ENCODE measurements at places on chromosomes 13 and 19.

- no peak for DNase-seq
Measured at GRCh38 chr19:4185413-4186086, 3.1 kb downstream of the ANKRD24 start.

GRCh38 chr19:14320253-14320652 lies 61.0 kb upstream of the ADGRE5 start:
- no peak for DNase-seq

DNA sequence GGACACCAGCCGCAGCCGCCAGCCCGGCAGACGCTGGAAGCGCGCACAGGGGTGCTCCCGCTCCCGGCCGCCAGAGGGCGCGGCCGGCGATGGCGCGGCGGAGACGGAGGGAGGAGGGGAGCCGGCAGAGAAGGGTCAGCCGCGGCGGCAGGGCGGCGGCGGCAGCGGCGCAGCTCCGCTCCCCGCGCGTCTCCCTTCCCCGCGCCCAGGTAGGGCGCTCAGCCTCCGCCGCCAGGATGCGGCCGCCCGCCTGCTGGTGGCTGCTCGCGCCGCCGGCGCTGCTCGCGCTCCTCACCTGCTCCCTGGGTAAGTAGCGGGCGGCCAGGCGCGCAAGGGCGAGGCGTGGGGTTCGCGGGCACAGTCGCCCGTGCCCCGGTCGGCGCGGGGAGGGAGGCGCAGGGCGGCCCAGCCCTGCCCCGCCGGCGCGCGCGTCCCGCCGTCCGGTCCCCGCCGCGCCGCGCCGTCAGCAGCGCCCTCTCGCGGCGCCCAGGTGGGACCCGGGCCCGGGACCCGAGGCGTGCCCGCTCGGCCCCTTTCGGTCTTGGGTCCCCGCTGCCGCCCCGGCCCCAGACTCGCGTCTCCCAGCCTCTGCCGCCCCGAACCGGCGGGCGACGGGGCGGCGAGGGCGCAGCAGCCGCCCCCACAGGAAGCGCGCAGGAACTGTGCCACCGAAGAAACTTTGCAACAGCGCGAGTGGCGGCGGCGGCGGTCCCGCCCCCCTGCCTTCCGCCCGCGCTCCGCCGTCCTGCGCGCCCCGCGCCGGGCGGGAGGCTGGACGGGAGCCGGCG lies at the start of gene B3GLCT:
Gene B3GLCT, plus strand, starts transcription at position 127 of the 788 bp plus-strand sequence. Its CDS starts 110 bp downstream, at position 237.
- peak; percentile 89 for DNase-seq

GRCh38 chr19:15556634-15557181 lies 48.4 kb downstream of the CYP4F22 start:
- no peak for DNase-seq

GRCh38 chr13:71858647-71859046 lies 8.4 kb downstream of the DACH1 start:
- no peak for DNase-seq

DNA sequence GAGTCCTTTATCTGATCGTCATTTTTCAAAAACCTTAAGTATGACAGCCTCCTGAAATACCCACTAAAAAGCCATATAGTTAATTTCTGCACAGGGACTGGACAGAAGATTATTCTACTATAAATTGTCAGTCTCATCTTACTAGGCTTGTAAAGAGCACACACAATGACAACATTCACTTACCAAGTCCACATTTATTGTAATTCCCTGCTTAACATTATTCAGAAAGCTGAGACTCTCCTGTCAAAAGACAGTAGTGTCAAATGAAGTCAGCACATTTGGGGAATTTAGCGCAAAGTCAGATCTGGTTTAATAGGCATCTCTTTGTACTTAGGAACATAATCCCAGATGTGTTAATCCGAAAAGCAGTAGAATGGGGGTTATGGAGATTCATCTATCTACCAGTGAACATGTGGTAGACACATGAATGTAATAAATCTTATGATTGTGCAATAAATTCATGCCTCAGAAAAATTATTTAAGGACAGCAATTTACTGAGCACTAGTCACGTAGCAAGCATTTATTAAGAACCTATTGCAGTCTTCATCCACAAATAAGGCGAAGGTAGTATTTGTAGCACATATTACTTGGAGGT lies 224.6 kb upstream of the GPC6 start:
- DNase-seq = no peak

- DNase-seq = no peak
Measured at GRCh38 chr13:69955271-69955670, 152.4 kb upstream of the ATXN8OS start.

DNA sequence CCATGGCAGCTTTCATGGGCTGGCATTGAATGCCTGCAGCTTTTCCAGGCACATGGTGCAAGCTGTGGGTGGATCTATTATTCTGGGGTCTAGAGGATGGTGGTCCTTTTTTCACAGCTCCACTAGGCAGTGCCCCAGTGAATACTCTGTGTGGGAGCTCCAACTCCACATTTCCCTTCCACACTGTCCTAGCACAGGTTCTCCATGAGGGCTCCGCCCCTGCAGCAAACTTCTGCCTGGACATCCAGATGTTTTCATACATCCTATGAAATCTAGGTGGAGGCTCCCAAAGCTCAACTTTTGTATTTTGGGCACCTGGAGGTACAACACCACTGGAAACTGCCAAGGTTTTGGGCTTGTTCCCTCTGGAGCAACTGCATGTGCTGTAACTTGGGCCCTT lies 450.6 kb downstream of the LMO7 start:
- DNase-seq = no peak

DNA sequence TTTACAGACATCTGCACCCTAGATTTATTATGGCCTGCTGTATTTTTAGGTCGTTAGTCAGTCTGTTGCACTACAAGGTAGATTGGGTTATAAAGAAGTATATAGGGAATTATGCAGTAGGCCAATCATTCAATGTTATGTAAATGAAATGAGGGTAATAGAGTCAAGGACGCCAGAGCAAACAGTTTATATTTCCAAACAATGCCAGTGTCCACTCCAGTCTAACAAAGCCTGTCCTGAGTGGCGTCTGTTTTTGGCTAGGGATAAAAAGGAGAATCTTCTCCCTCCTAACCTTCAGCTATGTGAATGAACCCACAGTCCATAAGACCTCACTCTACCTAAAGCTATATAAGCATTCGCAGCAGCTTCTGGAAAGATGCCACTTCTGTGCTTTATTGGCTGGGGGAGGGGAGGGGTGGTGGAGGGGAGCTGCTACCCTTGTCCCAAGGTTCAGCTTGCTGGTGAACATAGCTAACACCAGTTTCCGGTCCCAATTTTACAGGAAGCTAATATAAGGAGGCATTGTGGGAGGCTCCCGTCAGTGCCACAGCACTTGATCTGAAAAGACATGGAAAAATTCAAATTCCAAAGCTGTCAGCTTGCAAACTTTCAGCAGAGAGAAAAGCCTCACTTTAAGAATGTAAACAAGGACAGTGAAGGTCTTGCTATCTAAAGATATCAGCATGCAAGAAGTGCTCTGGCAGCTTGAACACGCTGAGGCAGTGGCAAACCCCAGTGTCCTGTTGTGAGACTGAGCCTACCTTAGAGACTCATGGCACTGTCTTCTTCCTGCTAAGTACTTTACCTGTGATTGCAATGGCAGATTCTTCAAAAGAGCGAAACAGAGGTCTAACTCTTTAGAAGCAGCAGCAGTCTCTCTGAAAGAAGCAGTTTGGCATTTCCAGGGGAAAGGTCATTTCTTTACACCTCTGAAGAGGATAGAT lies 369.9 kb downstream of the PCDH9 start:
- DNase-seq = no peak

DNA sequence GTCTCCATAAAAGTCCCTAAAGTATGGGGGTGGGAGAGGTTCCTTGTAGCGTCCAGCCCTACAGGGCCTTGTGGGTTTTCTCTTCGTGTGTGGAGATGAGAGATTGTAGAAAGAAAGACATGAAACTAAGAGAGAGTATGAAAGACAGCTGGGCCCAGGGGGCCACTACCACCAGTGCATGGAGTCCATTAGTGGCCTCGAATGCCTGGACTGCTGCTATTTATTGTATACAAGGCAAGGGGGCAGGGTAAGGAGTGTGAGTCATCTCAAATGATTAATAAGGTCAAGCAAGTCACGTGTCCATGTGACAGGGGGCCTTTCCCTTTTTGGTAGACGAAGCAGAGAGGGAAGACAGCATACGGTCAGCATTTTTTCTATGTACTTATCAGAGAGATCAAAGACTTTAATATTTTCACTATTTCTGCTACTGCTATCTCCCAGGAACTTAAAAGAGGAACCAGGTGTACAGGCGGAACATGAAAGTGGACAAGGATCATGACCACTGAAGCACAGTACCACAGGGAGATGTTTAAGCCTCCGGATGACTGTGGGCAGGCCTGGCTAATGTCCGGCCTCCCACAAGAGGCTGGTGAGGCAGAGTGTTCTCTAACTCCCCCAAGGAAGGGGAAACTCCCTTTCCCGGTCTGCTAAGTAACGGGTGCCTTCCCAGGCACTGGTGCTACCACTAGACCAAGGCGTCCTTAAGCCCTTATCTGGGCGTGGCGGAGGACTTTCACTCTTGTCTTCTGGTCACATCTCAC lies 25.5 kb downstream of the FGF21 start:
- DNase-seq = no peak

DNA sequence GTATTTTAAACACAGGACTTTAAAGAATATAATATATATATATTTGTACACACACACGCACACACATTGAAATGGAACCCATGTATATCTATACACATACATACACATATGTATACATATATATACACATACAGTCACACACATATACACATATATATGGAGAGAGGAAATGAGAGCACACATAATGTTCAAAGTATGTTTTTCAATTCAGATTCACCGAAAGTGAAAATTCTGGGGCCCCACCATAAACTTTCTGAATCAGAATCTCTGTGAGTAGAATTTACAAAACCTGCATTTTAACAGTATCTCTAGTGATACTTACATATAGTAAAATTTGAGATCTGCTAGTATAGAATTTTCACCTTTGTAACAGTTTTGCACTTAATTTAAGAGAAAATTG lies 60.4 kb upstream of the OBI1 start:
- no peak for DNase-seq

DNA sequence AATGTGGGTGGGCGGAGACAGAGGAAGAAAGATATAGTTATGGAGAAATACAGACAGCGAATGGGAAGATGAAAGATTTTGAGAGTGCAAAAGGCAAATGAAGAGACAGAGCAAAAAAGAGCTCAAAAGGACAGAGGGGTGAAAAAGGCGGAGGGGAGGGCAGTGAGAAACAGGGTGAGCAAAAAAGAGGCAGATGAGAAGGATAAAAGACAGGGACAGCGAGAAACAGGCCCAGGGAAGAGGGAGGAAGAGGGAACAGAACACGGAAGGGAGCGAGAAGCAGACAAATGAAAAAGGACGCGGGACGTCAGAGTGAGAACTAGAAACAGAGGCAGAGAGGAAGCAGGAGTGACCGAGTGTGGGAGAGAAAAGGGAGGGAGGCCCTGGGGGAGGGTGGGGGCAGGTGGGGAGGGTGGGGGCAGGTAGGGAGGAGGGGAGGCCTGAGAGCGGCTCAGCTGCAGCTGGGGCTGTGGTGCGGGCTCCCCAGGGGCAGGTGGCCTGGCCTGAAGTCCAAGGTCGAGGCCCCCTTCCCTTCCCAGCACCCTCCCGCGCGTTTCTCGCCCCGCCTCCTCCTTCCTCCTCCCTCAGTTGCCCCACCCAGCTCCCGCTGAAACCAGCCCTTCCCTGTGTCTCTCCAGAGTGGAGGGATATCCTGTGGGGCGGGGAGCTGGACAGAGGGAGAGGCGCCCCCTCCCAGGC lies 2.9 kb downstream of the KLK1 start:
- DNase-seq = no peak

DNA sequence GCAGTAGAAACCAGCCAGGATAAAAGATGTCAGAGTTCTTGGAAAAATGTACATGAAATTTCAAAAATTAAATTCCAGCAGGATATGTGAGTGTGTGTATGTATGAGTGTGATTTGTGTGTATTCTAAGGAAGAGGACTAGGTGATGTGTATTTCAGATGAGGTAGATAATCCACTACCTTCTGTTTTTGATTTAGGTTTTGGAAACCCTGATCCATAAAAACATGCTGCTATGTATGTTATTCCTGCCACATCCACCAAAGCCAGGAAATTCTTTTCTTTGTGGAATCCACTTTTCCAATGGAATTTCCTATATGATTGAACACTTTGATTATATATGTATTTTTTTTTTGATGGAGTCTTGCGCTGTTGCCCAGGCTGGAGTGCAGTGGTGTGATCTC lies 276.9 kb downstream of the UQCRFS1 start:
- no peak for DNase-seq

DNA sequence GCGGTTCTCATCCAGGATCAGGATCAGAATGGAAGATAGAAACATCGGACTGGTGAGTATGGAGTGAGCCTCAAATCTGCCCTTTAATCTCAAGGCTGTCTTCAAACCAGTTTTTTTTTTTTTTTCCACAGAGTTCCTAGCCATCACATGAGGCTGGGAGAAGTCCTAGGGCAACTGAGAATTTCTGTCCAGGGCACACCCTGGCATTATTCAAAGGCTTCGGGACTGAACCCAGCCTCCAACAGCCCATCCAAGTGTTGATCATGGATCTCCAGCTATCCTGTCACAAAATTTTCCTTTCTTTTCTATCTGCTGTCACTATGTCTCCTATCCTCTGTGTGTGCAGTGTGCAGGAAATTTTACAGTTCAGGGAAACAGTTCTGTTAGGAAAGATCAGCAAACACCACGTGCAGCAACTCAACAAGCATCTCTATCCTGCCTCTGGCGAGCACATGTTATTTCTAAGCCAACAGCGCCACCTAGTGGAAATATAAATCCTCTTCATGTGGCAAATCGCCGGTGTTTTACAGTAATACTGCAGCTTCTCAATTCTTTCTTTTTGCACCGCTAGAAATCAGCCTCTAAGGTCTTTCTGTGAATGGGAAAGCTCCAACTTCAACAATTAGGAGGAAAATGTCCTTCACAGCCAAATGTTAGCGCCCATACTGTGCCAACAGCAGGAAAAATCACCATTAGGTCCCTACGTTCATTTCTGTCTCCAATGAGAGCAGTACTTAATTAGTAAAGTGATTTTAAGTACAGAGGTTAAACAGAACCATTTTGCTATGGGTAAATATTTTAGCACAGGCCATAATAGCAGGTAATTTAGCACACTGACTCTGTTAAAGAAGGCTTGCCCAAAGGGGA lies 21.4 kb upstream of the ZNF181 start:
- peak; percentile 25 for DNase-seq

DNA sequence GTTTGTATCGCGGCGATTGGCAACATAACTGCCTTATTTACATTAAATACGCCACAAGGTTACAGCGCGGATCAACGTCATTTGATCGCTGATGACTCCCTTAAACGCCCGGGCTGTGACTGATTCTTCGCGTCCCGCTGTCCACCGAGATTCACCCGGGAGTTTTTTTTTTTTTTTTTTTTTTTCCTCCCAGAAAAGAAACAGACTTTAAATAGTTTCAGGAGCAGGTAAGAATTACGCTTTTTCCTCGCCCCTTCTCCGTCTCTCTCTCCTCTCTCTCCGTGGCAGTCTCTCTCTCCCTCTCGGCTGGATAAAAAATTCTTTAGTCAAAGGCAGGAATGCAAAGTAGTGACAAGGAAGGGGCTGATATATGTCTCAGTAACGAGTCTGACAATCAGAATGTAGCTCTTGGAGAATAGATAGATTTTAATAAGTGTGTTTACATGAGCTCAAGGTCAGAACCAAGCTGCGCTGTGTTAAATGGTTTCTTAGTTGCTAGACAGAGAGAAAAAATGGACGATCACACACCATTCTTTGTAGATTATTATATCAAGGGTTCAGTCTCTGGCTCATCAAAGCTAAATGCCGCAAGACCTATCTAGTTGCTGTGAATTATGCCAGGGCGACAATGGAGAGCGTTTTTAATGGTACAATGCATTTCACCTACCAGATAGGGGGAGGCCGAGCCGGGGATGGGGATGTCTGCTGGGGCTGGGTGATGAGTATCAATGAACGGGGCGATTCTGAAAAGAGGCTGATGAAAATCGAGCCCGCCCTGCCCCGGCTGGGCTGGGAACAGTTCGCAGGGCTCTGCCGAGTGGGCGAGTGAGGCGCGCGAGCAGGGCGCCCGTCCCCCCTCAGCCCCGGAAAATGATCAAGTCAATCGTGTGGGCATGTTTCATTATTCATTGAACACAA lies 147.2 kb upstream of the ZNF536 start:
- no peak for DNase-seq
